ENCODE measurements at places on chromosomes 13 and 19.

DNA sequence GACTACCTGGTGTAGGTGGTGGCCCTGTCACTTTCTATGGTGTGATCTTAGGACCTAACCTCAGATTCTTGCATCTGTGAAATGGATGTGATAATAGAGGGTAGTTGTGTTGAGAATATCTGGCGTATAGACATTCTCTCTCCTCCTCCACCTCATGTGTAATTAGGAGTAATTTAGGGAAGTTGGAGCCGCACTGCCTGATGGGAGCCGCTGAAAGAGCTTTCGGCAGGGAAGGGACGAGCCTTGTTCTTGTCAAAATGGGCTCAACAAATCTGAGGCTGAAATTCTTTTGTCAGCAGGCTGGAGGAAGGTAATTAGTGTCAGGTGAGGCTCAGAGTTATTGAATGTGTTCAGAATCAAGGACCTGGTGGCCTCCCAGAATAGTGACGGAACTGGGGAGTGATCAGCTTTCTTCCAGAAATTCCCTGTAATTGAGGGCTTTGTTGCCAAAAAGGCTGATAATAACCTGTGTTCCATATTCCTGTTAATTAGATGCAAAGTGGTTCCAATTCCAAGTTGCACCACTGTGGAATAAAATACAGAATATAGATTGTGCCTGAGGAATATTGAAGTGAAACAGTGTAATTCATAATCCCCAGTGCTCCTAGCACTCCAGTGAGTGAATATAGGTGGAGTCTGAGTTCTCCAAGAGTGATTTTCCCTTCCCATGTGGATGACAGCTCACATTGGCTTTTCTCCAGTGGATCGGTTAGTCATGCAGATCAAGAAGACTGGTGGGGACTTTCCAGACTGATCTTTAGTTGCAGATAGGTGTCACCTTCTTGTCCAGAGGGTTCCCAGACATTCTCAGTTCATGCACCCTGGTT is 47.5 kb downstream of the SPATA13 start:
- DNase-seq, result peak; percentile 55

- DNase-seq, result peak; percentile 88
Measured at GRCh38 chr19:4768934-4769777, 22.4 kb upstream of the FEM1A start.

DNA sequence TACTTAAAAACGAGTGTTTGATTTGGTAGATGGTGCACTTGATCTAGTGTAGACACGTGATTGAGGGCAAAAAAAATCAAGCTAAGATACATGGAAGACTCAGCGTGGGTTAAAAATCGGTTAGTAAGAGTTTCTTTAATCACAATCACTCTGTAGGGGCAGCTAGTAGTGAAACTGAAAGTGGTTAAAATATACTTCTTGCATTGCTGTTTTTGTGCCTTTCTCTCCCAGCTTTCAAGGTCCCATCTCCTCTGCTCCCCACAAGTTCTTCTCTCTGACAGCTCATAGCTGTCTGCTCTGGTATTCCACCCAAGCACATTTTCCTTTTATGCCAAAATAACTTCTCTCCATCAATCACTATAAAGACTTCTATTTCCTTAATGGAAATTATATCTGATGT is 1089.7 kb downstream of the EFNB2 start:
- DNase-seq, result no peak

GRCh38 chr13:113584870-113585671 is 518 bp downstream of the TFDP1 start:
- peak; percentile 30 for DNase-seq

DNA sequence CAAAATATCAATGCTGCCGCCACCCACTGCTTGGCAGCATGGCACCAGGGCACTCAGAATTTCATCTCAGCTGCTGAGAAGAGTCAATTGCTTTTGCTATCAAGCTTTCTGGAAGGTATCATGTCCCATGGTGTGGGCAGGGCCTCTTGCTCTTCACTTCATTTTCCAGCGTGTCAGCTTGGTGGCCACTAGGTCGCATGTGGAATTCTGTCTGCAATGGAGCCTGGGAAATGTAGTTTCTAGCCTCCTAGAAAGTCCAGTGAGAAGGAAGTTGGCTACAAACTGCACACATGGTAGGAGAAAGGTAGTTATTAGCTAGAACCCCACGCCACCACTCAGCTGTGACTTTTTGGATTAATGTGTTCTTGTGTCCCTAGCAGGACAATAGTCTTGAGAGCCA is 105.3 kb downstream of the MYO16 start:
- DNase-seq, result peak; percentile 11

- peak; percentile 36 for DNase-seq
Measured at GRCh38 chr13:110716247-110716515, 2.7 kb downstream of the ING1 start.

GRCh38 chr13:20159646-20160305 is 1.1 kb downstream of the GJA3 start:
- peak; percentile 60 for DNase-seq

DNA sequence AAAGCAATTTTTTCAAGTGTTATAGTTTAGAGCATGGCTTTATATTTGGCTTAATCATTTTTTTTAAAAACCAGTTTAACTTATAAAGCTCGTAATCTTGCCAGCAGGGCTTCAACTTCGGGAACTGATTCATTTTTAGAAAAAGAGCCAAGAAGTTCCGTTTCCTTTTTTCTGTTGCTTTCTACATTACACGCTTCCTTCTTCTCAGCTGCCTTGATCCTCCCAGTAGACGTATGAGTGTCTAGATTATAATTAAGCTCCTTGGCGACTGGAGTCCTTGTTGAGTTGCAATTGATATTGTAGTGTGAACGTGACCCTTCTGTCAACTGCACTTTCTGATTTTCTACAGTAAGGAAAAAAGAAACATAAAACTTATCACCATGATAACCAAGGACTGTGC is 497.2 kb downstream of the DIAPH3 start:
- no peak for DNase-seq

- DNase-seq, result no peak
Measured at GRCh38 chr13:112194167-112194530, 127.2 kb downstream of the SOX1 start.

- DNase-seq, result no peak
Measured at GRCh38 chr19:49639401-49640112, 386 bp downstream of the RRAS start.

DNA sequence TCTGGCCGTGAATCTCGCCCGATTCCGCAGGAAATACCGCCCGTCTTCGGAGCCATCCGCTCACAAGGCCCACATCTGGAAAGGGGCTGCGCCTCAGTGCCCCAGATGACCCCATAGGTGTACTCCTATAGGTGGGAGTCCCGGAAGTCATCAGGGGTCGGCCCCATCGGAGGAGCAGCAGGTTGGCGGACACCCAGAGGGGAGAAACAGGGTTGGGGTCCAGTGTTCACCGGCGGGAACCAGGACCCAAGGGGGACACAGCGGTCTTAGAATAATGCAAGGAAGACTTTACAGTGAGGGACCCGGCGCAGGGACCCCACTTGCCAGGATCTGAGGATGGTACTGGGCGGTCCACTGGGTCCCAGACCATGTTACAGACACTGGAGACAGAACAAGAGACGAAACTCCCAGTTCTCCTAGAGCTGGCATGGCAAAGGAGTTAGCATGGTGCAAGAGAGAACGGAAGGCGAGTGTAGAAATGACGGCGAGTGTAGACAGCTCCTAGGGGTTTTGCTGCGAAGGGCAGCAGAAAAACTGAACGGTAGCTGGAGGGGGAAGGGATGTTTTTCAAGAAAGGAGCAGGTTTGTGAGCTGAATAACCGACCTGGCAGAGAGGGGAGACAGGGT is 4.2 kb upstream of the RGL3 start:
- no peak for DNase-seq

GRCh38 chr13:113187883-113188665 is 20.4 kb downstream of the PCID2 start:
- no peak for DNase-seq

DNA sequence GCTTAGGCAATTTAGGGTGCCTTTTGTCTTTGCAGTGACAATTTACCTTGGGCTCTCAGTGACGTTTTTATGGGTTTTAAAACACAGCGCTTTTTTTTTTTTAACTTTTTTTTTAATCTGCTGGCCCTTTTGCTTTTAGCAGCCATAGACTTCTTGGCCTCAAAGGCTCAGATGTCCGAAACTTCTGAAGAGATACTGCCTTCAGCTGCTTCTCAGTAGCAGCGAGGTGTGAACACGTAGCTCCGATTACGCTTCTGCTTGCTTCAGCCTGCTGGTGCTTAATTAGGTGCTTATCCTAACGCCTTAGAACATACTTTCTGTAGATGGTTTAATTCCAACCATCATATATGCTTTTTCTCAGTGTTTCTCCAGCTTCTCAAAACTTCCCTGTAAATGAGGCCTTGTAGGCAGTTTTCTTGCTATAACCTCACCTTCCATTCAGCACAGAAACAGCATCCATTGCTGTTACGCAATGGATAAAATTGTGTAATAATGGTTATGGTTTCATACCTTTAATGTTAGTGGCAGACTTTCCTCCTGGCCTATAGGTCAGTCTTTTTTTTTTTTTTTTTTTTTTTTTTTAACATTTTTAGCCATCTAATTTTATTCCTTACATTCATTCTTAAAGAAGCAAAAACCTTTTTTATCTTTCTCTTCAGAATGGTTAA is 723.9 kb downstream of the GPC5 start:
- peak; percentile 7 for DNase-seq

DNA sequence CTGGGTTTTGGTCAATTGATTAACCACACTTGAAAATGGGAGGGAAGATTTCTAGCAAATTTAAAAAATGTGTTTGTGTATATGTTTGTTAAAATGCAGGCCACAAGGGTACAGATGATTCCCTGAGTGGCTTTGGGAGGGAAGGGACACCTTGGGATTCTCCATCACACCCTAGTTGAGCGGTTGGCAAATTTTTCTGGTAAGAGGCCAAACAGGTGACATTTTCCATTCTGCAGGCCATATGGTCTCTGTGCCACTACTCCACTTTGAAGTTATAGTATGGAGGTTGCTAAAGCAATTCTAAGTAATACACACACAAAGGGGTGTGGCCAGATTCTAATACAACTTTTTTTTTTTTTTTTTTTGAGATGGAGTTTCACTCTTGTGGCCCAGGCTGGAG is 12.9 kb upstream of the MED26 start:
- no peak for DNase-seq

- DNase-seq, result peak; percentile 64
Measured at GRCh38 chr13:36858290-36858689, 39.3 kb downstream of the RFXAP start.

DNA sequence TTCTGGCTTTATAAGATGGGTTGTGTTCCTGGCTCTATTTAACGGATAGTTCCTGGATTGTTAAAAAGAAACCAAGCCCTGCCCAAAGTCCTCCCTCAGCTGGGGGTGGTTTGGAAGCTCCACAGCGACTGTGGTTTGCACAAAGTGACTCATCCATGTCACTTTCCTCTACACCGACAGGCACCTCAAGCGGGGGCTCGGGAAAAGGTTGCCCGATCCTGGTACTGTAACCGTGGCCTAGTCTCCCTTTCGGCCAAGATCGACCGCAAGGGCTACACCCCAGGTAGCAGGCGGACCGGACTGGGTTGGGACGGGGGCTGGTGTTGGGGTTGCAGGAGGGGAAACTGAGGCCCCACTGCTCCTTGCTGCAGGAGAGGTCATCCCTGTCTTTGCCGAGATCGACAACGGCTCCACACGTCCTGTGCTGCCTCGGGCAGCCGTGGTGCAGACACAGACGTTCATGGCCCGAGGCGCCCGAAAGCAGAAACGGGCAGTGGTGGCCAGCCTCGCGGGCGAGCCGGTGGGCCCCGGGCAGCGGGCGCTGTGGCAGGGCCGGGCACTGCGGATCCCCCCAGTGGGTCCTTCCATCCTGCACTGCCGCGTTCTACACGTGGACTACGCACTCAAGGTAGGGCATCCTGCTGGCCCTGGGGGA is 1.6 kb downstream of the ARRDC2 start:
- no peak for DNase-seq

DNA sequence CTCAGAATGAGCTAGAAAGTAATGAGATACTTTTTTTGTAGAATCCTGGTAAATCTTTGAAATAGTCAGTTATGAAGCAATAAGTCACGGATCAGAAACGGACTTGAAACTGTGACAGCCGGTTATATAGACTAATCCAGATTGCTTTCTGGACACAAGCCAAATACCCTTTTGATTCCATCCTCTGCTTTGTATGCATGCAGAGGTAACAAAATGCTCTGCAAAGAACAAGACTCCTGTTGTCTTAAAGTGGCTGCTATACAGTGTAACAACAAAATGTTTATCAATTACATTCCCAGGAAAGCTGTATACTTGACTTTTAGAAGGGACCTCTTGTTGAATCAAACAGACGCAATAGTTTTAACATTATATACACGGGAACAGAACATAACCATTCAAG is 66.5 kb upstream of the STARD13 start:
- DNase-seq, result no peak

DNA sequence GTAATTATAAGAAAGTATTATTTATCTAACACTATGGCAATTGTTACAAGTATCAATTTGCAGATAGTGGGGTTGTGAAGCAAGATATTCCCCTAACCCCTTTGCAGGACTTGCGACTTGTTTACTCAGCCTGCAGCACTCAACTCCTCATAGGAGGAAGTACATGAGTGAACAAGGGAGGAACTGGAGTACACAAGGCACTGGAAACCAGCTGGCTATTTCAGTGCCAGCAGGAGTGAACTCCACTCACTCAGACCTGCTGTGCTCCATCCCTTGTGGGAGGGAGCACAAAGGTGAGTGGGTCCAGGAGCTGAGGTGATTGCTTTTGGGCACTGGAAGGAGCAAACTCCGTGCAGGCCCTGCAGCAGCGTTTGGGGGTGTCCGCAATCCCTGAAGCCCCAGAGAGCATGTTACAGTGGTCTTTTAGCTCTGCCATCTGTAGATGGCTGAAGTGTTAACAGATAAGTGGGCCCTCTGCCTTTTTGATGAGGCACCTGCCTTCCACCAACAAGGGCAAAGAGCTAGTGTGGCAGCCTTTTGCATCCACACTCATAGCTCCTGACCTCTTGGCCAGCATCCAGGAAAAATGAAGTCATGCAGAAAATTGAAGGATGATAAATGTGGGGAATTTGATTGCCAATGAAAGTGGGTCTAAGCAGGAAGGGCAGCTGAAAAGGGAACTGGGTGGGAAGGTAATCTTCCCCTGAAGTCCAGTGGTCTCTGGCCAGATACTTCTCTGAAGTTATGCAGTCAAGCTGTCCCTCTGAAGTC is 802.2 kb upstream of the MIR17HG start:
- no peak for DNase-seq

GRCh38 chr19:39200803-39201115 is 3.3 kb downstream of the SYCN start:
- no peak for DNase-seq

GRCh38 chr13:99523838-99524237 is 22.6 kb downstream of the TM9SF2 start:
- no peak for DNase-seq

DNA sequence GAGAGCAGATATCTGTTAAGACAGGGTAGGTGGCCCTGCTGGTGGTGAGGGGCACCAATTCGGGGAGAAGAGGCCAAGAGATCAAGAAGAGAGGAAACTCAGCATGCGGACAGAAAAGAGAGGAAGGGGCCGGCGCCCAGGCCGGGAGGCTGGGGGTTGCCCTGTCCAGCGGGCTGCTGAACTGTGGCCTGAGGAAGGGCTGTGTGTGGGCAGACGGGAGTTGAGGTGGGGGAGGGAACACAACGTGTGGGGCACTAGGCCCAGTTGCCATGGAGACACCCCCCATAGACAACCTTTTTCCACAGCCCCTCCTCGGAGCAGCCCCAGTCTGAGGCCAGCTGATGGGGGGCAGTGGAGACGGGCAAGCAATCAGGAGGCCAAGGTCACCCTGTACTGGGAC is 2.5 kb upstream of the CACNG8 start:
- DNase-seq, result no peak
